ENCODE measurements at places on chromosomes 12 and 14. TPM values are rescaled to one million over a fixed set of nuclear protein-coding genes. Genes with fewer than 3 reads are reported as not detected.

CCDC175 gene
- not detected for total RNA-seq

LUM gene
- total RNA-seq = 59.4 TPM

HRK gene
- total RNA-seq = not detected

HCAR2 gene
- total RNA-seq = not detected

CRIP1 gene
- total RNA-seq = 41.0 TPM

GLI1 gene
- total RNA-seq = 2.1 TPM

CAPZA3 gene
- not detected for total RNA-seq

CCDC197 gene
- total RNA-seq = not detected

TAS2R43 gene
- total RNA-seq = 4.7 TPM

ANKRD33 gene
- not detected for total RNA-seq

SLCO1C1 gene
- total RNA-seq = 2.7 TPM

RAB15 gene
- total RNA-seq = 29.8 TPM

TAS2R46 gene
- 3.2 TPM for total RNA-seq

DDX11 gene
- total RNA-seq = 189 TPM

CCDC91 gene
- 34.6 TPM for total RNA-seq

LHX5 gene
- not detected for total RNA-seq

KRT6C gene
- total RNA-seq = 0.67 TPM

PNMA1 gene
- total RNA-seq = 8.8 TPM

ARMH4 gene
- 1.7 TPM for total RNA-seq

CMA1 gene
- not detected for total RNA-seq

KLRG1 gene
- total RNA-seq = 1.0 TPM

CLEC1B gene
- total RNA-seq = not detected

CCT2 gene
- 46.2 TPM for total RNA-seq

OR4Q2 gene
- total RNA-seq = not detected

CPNE6 gene
- total RNA-seq = 1.9 TPM

IFI27 gene
- total RNA-seq = 220 TPM

ZNF219 gene
- 68.8 TPM for total RNA-seq

ESPL1 gene
- 90.2 TPM for total RNA-seq

SLC16A7 gene
- total RNA-seq = 8.2 TPM

GPR137C gene
- 0.18 TPM for total RNA-seq

ZNF385A gene
- 8.6 TPM for total RNA-seq

ASPG gene
- total RNA-seq = 1.2 TPM

SAMD4A gene
- 39.6 TPM for total RNA-seq

TTC7B gene
- total RNA-seq = 53.6 TPM

SMCO2 gene
- total RNA-seq = not detected

ATP5F1B gene
- 333 TPM for total RNA-seq

CLEC4E gene
- total RNA-seq = 2.9 TPM

KTN1 gene
- total RNA-seq = 193 TPM

CSRP2 gene
- 8.0 TPM for total RNA-seq

PLCZ1 gene
- not detected for total RNA-seq

AHSA1 gene
- 79.8 TPM for total RNA-seq

HOXC5 gene
- not detected for total RNA-seq

CATSPERB gene
- 6.8 TPM for total RNA-seq

FSCB gene
- not detected for total RNA-seq
